NCI-H1105 (cell line): ENCODE measurements at places on chromosomes 6 and 20.

GRCh38 chr6:5139828-5140771 lies 55.0 kb downstream of the PPP1R3G start:
- no peak for DNase-seq

DNA sequence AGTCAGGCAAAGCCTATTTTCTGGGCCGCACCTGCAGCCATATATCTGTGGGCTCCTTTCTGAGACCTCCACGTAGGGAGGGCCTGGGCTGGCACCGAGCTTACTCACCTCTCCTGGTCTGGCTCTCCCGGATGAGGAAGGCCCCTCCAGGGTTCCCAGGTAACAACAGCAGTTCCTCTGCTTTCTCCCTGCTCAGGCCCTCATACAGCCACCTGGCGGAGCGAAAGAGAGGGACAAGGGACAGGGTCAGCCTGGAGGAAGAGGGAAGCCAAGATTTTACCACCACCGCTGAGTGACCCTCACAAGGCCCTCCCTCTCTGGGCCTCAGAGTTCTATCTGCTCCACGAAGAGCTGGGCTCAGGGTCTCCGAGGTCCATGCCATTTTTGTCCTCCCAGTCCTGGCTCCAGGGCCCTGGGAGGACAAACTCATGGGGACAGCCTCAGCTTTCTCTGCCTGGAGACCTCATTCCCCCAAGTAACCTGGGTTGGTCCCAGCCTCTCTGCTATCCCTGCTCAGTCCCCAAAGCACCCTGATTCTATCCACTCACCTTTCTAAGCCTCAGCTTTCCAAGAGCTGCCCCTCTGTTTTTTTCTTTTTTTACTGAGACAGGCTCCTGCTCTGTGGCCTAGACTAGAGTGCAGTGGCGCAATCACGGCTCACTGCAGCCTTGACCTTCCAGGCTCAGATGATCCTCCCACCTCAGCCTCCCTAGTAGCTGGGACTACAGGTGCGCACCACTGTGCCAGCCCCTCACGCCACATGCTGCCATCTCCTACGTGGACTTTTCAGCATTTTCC lies 13.3 kb downstream of the SLA2 start:
- DNase-seq = no peak

DNA sequence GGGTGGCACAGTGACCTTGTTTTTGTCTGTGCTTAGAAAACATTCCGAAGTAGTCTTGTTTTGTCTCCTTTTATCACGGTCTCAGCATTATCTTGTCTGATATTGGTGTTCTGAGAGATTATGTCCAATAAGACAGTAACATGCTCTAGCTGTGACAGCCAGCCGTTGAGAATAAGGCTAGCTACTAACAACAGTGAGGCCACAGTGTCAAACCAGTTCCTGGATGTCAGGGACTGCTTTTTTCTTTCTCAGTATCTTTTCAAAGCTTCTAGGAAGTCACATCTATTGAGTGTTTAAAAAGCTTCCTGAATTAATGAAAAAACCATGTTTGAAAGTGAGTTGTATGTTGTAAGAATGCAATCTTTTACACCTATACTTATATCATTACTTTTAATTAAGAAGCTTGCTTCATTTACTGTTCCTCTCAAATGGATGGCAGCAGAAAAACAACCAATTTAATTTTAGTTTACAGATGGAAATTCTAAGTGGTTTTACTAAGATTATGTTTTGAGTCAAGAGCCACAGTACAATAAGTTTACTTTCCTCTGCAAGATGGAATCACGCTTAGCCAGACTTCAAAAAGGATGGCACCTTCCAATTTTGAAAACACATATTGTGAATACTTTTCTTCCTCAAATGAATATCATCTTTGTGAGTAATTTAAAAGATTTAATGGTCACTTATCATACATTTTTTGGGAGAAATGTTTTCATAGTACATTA lies 53.1 kb downstream of the MAP3K7 start:
- no peak for DNase-seq

- DNase-seq = no peak
Observed at GRCh38 chr6:57072108-57072507, 17.9 kb upstream of the ZNF451 start.

GRCh38 chr6:105080279-105080678 lies 99.5 kb downstream of the POPDC3 start:
- DNase-seq = no peak
